ENCODE measurements at places on chromosomes 16 and 17. TPM values are rescaled to one million over a fixed set of nuclear protein-coding genes. Genes with fewer than 3 reads are reported as not detected.

- no peak for DNase-seq
These were observed 18.1 kb downstream of the MMP15 start for GRCh38 chr16:58043571-58044155.

DNA sequence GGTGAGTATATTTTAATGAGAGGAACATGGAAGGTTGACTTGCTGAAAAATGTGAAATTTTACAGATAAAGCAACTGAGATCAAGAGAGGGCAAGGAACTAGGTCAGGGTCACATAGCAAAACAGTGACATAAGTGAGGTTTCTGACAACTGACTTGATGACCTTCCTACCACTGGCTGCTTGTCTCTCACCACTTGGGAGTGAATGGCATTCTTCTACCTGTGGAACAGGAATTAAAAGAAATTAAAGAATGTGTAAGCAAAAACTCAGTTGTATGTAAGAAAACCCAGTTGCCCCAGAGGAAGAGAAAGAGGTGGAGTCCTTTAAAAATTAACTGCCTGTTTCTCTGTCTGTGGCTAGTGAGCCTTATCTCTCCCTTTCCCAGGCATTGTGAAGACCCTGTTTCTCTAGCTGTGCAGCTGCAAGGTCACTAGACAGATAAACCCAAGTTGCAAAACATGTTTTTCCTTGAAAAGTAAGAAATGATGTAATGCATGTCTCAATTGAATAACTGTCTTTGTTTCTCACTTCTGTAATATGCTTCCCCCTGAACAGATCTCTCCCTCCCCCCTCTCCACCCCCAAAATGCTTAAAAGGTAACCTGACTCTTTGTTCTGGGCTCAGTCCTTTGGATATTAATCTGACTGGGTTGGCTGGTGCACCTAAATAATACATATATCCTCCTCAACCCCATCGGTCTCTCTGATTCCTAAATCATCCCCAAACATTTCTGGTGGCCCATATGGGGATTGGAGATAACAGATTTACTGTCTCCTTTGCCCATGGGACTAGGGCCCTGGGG lies 23.4 kb downstream of the ACSM1 start:
- DNase-seq, result no peak

GRCh38 chr17:6477831-6478383 lies 33.7 kb downstream of the PIMREG start:
- no peak for DNase-seq

DNA sequence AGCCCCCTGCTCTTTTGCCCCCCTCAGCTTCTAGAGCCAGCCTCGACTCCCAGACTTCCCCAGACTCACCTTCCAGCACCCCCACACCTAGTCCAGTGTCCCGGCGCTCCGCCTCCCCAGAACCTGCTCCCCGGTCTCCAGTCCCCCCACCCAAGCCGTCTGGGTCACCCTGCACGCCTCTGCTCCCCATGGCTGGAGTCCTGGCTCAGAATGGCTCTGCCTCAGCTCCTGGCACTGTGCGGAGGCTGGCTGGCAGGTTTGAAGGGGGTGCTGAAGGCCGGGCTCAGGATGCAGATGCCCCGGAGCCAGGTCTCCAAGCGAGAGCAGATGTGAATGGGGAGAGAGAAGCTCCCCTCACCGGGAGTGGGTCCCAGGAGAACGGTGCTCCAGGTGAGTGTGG lies 2.2 kb downstream of the ARHGEF15 start:
- DNase-seq, result no peak

GRCh38 chr17:1562176-1562643 lies 382 bp downstream of the PITPNA start:
- no peak for DNase-seq

GRCh38 chr16:27906883-27907282 lies 156.6 kb downstream of the GSG1L start:
- DNase-seq, result no peak

DNA sequence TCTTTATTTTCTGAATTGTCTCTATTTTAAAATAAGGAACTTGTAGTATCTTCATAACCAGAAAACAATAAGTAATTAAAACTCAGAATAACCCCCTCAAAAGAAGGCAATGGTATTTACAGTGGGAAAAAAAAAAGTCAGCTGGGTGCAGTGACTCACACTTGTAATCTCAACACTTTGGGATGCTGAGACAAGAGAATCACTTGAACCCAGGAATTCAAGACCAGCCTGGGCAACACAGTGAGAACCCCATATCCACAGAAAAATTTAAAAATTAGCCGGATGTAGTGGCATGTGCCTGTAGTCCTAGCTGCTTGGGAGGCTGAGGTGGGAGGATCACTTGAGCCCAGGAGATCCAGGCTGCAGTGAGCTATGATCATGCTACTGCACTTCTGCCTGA lies 33.5 kb downstream of the ADAM11 start:
- no peak for DNase-seq

DNA sequence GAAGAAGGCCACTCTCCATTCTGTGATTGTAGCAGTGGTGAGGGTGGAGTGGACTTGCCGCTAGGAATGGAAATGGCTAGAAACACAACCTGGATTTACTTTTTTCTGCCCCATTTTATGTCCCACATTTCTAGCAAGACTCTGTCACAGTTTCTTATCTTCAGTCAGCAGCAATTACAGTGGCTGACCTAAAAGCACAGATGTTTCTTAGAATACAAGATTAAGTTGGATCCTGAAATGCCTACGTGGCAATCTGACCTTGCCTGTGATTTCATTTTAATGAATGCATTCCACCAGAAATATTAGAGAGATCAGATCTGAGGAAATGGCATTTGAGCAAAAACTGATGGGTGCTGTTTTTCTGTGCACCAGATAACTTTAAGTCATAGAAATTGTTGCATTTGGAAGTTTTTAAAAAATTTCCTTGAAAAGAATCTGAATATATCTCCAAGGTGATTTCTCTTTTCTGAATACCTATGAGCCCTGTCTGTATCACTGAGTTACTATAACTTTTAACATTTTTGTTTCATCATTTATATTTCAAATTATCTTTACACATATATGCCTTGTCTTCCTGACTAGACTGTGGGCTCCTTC lies 5.4 kb downstream of the HEATR3 start:
- peak; percentile 57 for DNase-seq

GRCh38 chr16:35140293-35140986 lies 1681.0 kb downstream of the TP53TG3F start:
- no peak for DNase-seq

GRCh38 chr16:48609652-48610029 lies 339 bp downstream of the N4BP1 start:
- DNase-seq, result no peak

- DNase-seq, result no peak
These were observed 137.3 kb upstream of the CCL2 start for GRCh38 chr17:34117811-34118210.

The AKAP10 gene
- total RNA-seq, result 14.0 TPM

The ARL5C gene
- total RNA-seq, result 0.54 TPM

The CDK5RAP3 gene
- total RNA-seq, result 102 TPM

The MYO15A gene
- 1.6 TPM for total RNA-seq

The TUBB3 gene
- 1.1 TPM for total RNA-seq

The KRT39 gene
- under 0.01 TPM for total RNA-seq

All from hematopoietic multipotent progenitor cell (in vitro differentiated cells).